ENCODE measurements at places on chromosomes 13 and 19.

- no peak for DNase-seq
Measured at GRCh38 chr13:21445759-21446158, 13.3 kb downstream of the ZDHHC20 start.

DNA sequence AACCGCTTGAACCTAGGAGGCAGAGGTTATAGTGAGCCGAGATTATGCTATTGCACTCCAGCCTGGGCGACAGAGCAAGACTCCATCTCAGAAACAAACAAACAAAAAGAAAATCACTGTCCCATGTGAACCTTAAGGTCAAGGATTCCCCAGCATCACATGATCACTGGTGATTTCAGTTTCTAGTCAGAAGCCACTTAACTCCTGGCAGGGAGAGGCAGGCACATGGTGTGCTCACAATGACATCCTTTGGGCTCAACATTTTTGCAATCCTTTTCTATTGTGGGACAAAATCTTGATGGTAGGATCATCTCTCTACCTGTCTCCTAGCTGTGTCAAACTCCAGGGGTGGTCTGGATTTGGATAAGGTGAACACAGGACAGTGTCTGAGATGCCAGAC is 12.1 kb downstream of the AKAP8 start:
- DNase-seq, result no peak

GRCh38 chr13:79407349-79407979 is 1.4 kb upstream of the RBM26 start:
- DNase-seq, result no peak

DNA sequence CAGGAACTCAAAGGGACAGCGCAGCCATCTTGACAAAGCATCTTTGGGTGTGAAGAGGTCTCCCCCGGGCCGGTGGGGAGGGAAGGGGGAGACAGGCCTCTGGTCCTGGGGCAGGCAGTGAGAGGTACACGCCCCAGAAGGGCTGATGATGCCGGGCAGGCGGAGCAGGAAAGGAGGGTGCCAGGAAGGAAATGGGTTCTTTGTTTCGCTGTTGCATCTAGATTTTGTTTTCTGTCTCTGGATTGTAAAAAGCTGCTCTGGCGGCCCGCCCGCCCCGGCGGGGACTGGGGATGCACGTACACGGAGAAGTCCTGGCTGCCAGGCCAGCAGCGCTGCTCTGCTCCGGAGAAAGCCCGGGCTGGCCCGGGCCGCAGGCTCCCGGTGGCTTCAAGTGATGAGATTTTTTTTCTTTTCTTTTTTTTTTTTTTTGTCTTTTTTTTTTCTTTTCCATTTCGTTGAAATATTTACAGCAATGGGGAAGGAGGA is 13.2 kb upstream of the ASF1B start:
- DNase-seq, result peak; percentile 28

- DNase-seq, result no peak
Measured at GRCh38 chr13:29125934-29126424, 305.8 kb downstream of the MTUS2 start.

DNA sequence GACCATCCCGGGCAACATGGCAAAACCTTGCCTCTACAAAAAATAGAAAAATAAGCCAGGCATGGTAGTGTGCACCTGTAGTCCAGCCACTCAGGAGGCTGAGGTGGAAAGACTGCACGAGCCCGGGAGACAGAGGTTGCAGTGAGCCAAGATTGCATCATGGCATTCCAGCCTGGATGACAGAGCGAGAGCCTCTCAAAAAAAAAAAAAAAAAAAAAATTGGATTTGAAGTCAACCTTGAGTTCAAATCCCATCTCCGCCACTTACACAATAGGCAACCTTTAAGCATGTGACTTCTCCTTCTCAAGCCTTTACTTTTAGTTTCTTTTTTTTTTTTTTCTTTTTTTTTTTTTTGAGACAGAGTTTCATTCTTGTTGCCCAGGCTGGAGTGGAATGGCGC is 12.0 kb downstream of the KASH5 start:
- DNase-seq, result peak; percentile 18

Measured in fibroblast of skin of abdomen (primary cell).